Mucosa of descending colon (tissue), 3 donors: ENCODE measurements at places on chromosomes 1 and 21. TPM values are rescaled to one million over a fixed set of nuclear protein-coding genes. Genes with fewer than 3 reads are reported as not detected.

TFF1 gene
- 60.1 TPM for total RNA-seq

CRTC2 gene
- total RNA-seq: 47.3 TPM

- peak; percentile 97 for DNase-seq
These were observed 7.3 kb downstream of the RSRP1 start for GRCh38 chr1:25239681-25240541.

- DNase-seq: no peak
These were observed 13.0 kb downstream of the TFF3 start for GRCh38 chr21:42302076-42302650.

- no peak for DNase-seq
These were observed 56.8 kb downstream of the SIK1 start for GRCh38 chr21:43370091-43370658.

TXLNA gene
- 45.2 TPM for total RNA-seq

GRCh38 chr1:9494936-9495758, 44.1 kb upstream of the SLC25A33 start:
- peak; percentile 62 for DNase-seq

- no peak for DNase-seq
These were observed 58.0 kb downstream of the LEPR start for GRCh38 chr1:65478379-65479026.

DNA sequence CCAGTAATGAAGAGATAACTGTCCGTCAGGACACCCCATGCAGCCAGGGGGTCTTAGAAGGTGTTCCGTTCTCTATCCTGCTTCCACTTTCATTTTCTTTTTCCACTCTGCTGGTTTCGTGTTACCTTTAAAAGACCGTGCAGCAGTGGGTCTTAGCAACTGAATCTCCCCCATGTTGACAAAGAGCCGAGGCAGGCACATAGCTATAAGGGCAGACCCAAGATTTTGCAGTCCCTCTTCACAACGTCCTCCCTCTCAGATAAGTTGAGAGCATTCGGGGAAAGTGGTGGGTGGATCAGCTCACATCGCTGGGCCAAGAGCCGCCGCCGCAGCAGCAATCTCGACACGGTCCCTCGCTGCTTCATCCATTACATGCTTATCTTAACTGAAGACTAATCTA, 355.5 kb downstream of the LMO4 start:
- peak; percentile 40 for DNase-seq

SLC5A9 gene
- 0.73 TPM for total RNA-seq

MAST2 gene
- total RNA-seq: 158 TPM

- DNase-seq: no peak
These were observed 1.3 kb upstream of the PARK7 start for GRCh38 chr1:7960165-7960564.

FALEC gene
- not detected for total RNA-seq

GRCh38 chr1:245168906-245169305, 14.1 kb downstream of the KIF26B start:
- no peak for DNase-seq

DNA sequence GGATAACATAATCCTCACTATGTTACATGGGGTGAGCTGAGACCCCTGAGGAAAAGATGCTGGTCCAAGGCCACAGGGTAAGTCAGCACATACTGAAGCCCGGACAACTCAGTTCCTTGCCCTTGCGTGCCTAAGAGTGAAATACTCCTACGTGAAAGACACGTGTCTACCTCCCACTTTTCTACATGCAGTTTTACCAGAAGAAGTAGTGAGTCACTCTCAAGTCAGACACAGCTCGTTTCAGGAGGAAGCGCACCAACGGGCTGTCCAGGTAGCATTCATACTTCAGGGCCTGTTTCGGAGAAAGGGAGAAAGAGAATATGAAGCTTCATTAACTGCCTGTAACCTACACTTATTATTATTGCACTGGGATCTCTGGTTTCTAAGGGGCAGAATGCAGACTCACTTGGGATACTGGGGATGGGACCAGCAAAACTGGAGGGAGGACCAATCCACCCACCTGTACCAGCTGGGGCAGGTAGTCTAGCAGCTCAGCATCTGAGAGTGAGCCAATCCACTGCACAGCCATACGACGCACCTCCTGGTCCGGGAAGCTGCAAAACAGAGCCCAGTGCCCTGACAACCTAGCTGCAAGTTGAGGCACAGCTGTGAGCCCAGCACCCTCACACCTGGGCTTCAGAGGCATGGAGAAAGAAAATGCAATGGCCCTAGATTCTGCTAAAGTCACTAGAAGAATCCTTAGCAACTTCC, 32.4 kb upstream of the PPP1R15B start:
- DNase-seq: no peak

DNA sequence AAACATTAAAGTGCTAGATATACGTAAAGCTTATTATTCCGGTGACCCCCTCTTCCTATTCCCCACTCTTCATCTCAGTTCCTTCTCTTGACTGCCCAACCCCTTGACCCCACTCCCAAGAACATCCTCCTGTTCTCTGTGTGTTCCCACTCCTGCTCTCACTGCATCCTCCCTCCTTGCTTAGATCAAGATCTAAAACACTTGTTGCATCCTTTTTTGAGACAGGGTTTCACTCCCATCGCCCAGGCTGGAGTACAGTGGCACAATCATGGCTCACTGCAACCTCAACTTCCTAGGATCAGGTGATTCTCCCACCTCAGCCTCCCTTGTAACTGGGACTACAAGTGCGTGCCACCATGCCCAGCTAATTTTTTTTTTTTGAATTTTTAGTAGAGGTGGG, 13.5 kb downstream of the ATP2B4 start:
- no peak for DNase-seq

DNA sequence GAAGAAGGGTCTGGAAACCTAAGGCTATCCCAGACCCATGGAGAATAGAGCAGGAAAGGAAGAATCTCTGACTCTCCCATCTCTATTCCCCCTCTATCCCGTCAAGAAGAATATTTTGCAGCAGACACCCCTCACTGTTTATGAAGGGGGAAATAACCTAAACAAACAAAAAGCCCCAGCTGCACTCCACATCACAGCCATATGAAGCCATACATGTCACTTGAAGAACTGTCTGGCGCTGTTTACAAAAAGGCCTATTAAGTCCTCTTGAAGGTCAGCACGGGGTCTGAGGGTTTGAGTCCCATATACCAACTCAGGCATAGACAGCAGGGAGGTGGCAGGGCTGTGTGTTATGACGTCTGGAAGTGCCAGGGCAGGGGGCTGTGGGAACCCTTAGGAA, 31.4 kb downstream of the TRABD2B start:
- DNase-seq: no peak

DNA sequence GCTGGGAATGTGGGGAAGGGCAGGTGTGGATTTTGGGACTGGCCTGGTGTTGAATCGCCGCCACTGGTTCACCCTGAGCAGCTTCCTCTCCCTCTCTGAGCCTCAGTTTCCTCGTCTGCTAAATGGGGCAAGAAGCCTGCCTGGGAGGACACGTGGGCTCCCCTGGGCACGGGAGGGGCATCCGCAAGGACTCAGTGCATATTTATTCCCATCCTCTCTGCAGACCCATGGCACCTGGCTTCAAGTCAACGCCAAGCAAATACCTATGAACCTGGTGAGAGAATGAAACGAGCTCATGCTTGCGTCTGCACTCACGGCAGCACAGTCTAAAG, 234.4 kb downstream of the PTPRU start:
- DNase-seq: no peak

GRCh38 chr1:103516693-103517092, 8.8 kb upstream of the RNPC3 start:
- DNase-seq: no peak

CRABP2 gene
- 0.38 TPM for total RNA-seq

- DNase-seq: no peak
These were observed 4.5 kb upstream of the INKA2 start for GRCh38 chr1:111743679-111744101.

TRIM17 gene
- 0.39 TPM for total RNA-seq

GRCh38 chr1:24091971-24092482, 19.9 kb downstream of the MYOM3 start:
- no peak for DNase-seq
